T-helper 9 cell (primary cell): ENCODE measurements at places on chromosomes 4 and X.

GRCh38 chr4:103095080-103095479, 4.6 kb downstream of the BDH2 start:
- DNase-seq: no peak

GRCh38 chr4:140497747-140498636, at the start of gene MGAT4D:
TSS of gene MGAT4D (minus strand) at chr4:140498293. CDS start at chr4:140498222, 71 bp downstream.
- no peak for DNase-seq

- no peak for DNase-seq
These were observed 24.0 kb upstream of the TMEM255A start for GRCh38 chrX:120335289-120335688.

DNA sequence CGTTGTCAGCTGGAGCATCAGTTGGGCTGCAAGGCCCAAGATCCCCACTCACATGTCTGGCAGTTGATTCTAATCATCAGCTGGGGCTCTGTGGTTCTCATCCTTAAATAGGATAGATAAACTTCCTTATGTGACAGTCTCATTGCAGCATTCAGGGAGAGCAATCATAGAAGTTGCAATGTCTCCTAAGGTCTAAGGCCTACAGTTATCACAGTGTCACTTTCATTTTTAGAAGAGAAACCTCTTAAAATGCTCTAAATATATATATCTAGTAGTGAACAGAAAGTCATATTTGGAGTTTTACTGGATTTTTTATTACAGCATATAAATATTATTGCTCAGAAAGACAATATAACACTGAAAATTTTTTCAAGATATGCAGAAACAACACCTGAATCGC, 226.0 kb upstream of the PPP1R2C start:
- no peak for DNase-seq

DNA sequence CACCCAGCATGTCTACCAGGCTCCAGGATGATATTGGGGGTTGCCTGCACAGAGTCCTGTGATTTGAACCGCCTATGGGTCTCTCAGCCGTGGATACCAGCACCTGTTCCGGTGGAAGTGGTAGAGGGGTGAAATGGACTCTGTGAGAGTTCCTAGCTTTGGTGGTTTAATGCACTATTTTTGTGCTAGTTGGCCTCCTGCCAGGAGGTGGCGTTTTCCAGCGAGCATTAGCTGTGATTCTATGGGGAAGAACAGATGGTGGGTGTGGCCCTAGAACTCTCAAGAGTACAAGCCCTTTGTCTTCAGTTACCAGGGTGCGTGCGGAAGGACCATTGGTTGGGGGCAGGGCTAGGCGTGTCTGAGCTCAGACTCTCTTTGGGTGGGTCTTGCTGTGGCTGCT, 316.9 kb upstream of the AMOT start:
- no peak for DNase-seq

DNA sequence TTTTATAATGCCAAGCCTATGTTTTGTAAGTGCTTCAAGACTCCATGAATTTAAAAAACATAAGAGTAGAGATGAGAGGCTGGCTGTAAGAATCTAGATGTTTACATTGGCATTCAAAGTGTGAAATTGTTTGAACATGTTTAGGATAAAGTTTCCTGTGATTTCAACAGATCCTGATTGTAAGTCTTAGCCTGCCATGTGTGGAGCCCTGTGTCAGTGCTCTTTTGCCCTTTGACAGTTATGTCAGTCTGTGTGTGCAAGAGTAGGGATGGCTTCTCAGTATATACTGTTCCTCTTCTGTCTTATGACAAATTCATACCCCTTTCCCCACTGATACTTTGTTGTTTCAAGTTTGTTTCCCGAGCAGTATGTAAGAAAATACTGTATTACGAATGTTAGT, 68.2 kb downstream of the USP9X start:
- DNase-seq: no peak

DNA sequence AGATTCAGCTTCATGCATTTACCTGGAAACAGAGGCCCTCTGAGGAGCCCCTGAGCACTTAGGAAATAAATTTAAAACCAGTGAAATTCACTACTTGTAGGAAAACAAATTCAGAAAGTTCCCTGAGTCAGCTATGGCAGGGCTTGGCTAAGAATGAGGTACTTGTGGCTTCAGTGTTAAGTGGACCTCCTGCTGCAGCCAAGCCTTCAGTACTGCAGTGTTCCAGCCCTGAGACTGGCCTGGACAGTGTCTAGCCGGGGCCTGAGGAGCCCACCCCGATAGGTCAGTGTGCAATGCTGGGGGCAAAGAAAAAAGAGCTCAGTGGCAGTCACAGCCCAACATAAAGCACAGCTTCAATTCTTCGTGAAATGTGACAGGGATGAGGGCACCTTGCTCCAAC, 41.9 kb downstream of the F11 start:
- DNase-seq: no peak

- DNase-seq: no peak
These were observed 487.7 kb downstream of the GABRG1 start for GRCh38 chr4:45636175-45636574.

- DNase-seq: no peak
These were observed 18.4 kb downstream of the XIAP start for GRCh38 chrX:123878252-123878721.
